Natural killer cell treated with Interleukin-12 subunit alpha and Interleukin-12 subunit beta and Interleukin-15 and Interleukin-18, amount 100 ng/mL, for 72 hours (primary cell): ENCODE measurements at places on chromosomes 5 and 9. TPM values are rescaled to one million over a fixed set of nuclear protein-coding genes. Genes with fewer than 3 reads are reported as not detected.

The SLCO6A1 gene
- total RNA-seq: not detected

DNA sequence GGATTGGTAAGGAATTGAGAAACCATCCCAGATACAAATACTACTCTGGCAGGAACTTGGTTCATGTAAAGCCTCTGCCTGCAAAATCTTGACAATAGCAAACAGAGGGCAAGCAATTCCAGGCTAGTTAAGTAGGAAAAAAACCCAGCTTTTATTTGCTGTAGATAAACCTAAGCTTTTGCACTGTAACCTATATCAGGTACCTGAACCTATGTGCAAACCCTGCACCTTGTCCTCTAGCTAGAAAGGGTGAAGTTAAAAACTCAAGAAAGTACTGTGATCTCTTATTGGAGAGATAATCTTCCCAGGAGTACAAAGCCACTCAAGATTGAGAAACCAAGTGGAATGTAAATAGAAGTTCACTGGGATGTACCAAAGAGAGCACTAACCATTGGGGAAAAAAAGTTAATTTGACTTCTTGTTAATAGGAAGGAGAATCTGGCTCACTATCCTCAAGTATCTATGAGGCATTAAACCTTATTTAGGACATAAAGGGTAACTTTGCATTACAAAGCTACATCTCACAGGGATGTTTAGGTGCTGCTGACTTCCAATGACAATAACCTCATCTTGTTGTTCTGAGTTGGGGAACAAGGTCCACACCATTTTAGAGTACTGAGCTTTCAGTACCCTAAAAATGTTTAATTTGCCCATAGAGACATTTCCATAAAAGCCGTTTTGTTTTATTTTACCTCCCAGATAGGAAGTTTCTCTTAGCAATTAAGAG is 73.8 kb upstream of the PCA3 start:
- H3K27me3 ChIP-seq: peaks cover 24% of the 10 kb centered on the region
- H3K4me3 ChIP-seq: no peak overlapping the region
- H3K36me3 ChIP-seq: no peaks in the 10 kb centered on the region
- H3K4me1 ChIP-seq: peaks cover 24% of the 10 kb centered on the region

DNA sequence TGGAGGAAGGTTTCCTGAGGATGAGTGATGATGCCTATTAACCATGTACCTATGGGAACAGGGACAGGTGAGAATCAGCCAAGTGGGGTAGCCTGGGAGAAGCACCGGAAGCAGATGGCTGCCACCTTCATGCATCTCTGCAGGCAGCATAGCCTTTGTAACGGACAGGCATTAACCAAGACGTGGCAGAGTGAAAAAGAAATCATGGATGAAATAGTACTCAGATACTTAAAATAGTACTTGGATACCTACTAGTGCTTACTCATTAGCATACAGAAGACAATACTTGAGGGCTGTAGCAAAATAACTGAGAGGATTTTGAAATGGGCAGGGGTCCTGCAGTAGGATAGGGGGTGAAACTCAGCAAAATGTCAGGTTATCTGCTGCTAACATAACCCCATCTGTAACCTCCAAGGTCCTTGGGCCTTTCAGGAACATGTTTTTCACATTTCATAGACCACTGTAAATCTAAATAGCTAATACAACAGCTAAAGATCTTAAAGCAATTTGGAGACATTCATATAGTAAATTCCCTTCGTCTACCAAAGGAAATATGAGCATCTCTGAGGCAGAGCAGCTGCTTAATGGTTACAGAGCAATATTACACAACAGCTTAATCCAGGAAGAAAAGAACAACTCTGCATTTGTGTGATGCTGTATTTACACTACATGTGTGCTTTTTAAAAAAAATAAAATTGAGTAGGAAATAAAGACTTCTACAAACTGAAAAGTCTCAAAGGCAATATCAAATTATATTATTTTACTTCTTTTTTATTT is 154.3 kb downstream of the NFIB start:
- no peak for DNase-seq
- H3K4me3 ChIP-seq: no peak overlapping the region
- H3K27me3 ChIP-seq: no peaks in the 10 kb centered on the region
- no peak overlapping the region for H3K27ac ChIP-seq
- H3K36me3 ChIP-seq: no peaks in the 10 kb centered on the region

The PCDHGA8 gene
- 0.20 TPM for total RNA-seq

The GDNF gene
- total RNA-seq: not detected

DNA sequence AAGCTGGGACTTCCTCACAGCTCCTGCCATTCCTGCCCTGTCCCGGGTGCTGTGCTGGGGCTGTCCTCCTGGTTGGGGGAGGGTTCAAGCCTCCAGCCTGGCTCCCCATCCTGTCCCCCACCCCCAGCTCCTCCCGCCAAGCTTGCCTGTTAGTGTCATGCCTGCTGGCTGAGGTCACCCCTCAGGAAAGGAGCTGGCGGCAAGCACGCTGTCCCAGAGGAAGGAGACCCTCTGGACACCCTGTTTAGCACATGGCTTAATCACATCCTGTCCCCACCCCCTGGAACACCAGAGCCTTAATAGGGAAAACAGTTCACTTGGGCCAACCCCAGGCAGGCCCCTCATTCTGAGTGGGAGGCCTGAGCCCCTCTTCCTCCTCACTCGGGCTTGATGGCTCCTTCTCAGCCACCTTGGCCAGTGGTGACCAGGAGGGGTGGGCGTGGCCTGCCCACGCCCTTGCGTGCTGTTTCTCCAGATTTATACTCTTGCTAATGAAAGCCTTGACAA is 9.2 kb upstream of the PHYHD1 start:
- H3K36me3 ChIP-seq: peaks cover 9% of the 10 kb centered on the region
- H3K27me3 ChIP-seq: no peaks in the 10 kb centered on the region
- DNase-seq: no peak
- peaks cover 28% of the 10 kb centered on the region for H3K4me1 ChIP-seq
- peak overlapping the region; percentile 82 for H3K27ac ChIP-seq

GRCh38 chr5:112119969-112120368 is 299.1 kb downstream of the EPB41L4A start:
- no peak overlapping the region for H3K4me3 ChIP-seq
- H3K4me1 ChIP-seq: no peaks in the 10 kb centered on the region
- no peak overlapping the region for H3K27ac ChIP-seq
- peaks cover 72% of the 10 kb centered on the region for H3K27me3 ChIP-seq

DNA sequence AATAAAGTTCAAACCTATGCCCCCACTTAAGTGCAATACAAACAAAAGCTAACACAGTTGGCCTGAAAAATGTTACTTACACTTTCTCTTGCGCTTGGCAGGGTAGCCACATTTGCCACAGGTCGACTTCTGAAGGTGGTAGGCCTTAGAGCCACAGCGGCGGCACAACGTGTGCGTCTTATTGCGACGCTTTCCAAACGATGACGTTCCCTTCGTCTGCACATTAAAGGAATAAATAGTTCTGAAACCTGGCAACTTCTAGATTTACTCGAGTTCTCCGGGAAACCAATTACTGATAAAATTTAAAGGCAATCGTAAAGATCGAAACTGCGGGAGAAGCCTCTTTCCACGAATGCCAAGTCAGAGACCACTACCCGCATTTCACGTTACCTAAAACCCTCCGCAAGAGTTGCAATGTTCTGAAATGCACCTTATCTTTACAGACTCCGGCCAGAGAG is 602 bp downstream of the RPL37 start:
- H3K4me1 ChIP-seq: peaks cover 55% of the 10 kb centered on the region
- peak overlapping the region; percentile 100 for H3K27ac ChIP-seq
- no peaks in the 10 kb centered on the region for H3K27me3 ChIP-seq
- peak overlapping the region; percentile 99 for H3K4me3 ChIP-seq

The PCDHB4 gene
- not detected for total RNA-seq

The THOC3 gene
- 63.6 TPM for total RNA-seq

GRCh38 chr5:53712327-53712726 is 151.9 kb downstream of the NDUFS4 start:
- H3K36me3 ChIP-seq: peaks cover 22% of the 10 kb centered on the region
- no peak overlapping the region for H3K4me3 ChIP-seq
- no peaks in the 10 kb centered on the region for H3K27me3 ChIP-seq
- no peak for DNase-seq
- no peaks in the 10 kb centered on the region for H3K4me1 ChIP-seq

DNA sequence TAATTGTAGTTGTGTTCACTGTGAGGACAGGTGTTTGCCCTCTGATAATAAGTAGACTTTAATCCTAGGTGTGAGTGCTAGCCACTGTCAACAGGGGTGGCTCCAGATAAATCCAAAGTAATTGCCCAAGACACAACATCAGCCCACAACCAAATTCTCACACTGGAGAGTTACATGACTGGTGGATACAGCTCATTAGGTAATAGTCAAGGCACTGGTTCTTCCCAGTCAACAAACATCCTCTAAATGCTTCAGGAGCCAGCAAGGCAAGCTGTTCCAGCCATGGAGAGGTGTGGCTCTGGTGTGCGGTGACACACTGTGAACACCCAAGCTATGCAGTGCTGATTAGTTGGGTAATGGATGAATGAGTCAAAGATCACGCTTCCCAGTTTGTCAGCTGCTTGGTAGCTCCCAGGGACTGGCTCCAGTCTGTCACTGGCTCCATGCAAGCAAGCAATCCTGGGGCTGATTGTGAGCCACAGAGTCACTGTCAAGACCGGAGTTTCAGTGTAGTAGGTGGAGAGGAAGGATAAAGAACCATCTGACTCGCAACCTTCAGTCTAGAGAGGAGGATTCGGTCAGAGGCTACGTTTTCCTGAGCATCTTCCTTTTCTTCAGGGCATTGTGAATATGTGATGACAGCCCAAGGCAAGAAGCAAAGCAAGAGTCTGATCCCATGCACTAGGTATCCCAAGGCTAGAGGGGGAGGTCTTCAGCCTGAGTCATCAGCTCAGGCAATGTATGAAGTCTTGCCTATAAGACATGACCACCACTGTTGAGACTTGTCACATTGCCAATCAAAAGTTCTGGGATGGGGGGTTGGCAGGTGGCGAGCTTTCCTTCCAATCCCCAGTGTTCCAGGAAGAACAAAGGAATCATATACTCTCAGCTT is 63.1 kb downstream of the UGCG start:
- H3K4me3 ChIP-seq: no peak overlapping the region
- H3K36me3 ChIP-seq: no peaks in the 10 kb centered on the region
- no peak overlapping the region for H3K27ac ChIP-seq
- peaks cover 25% of the 10 kb centered on the region for H3K27me3 ChIP-seq
- DNase-seq: no peak
- H3K4me1 ChIP-seq: peaks cover 9% of the 10 kb centered on the region

DNA sequence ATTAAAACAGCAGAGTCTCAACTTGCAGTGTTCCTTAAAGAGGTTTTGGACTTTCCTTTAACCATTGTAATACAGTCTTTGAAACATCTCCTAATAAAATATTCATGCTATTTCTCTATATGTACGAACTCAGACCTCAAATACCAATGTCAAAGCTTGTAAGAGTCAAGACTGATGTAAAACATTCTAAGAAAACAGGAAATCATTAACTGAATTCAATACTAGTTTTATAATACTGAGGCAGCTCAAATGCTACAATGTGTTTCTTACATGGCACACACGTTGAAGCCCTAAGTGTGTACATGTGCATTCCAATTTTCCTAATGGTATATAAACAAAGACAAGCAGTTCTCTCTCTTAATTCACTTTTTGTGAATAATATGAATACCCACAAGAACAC is 11.6 kb downstream of the PSIP1 start:
- peaks cover 7% of the 10 kb centered on the region for H3K36me3 ChIP-seq
- no peak overlapping the region for H3K4me3 ChIP-seq
- peaks cover 15% of the 10 kb centered on the region for H3K4me1 ChIP-seq
- no peak for DNase-seq
- H3K27me3 ChIP-seq: no peaks in the 10 kb centered on the region

DNA sequence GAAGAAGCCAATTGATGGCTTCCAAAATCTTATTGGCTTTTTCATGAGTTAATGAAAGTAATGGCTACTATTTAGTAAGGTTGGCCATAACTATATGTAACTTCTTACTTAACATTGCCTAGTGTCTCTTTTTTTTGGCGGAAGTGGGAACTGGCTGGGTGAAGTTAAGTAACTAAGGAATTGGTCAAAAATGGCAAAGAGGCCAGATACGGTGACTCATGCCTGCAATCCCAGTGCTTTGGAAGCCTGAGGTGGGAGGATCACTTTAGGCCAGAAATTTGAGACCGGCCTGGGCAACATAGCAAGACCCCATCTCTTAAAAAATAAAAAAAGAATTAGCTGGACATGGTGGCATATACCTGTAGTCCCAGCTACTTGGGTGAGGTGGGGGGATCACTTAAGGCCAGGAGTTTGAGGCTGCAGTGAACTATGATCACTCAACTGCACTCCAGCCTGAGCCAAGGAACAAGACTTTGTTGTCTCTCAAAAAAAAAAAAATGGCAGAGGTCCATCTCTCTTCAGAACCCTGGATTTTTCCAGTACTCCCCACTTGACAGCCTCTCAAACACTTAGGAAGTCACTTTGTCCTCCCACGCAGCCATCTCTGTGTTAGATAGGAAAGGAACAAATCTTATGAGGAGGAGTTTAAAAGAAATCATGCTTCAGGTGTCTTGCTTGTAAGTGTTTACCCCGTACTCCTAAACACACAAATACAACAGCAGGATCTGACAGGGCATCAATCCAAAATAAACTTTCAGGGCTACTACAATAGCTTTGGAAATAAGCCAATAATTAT is 75.7 kb downstream of the TEK start:
- H3K36me3 ChIP-seq: no peaks in the 10 kb centered on the region
- H3K27ac ChIP-seq: no peak overlapping the region
- no peaks in the 10 kb centered on the region for H3K27me3 ChIP-seq
- no peaks in the 10 kb centered on the region for H3K4me1 ChIP-seq
- DNase-seq: no peak

GRCh38 chr9:35112257-35113020 is 3.2 kb downstream of the ATOSB start:
- no peak for DNase-seq
- H3K36me3 ChIP-seq: no peaks in the 10 kb centered on the region
- no peaks in the 10 kb centered on the region for H3K27me3 ChIP-seq

The CCL27 gene
- total RNA-seq: not detected

- H3K4me1 ChIP-seq: no peaks in the 10 kb centered on the region
- no peak overlapping the region for H3K4me3 ChIP-seq
- no peak overlapping the region for H3K27ac ChIP-seq
Measured at GRCh38 chr9:89808076-89808755, 203.4 kb downstream of the GADD45G start.

DNA sequence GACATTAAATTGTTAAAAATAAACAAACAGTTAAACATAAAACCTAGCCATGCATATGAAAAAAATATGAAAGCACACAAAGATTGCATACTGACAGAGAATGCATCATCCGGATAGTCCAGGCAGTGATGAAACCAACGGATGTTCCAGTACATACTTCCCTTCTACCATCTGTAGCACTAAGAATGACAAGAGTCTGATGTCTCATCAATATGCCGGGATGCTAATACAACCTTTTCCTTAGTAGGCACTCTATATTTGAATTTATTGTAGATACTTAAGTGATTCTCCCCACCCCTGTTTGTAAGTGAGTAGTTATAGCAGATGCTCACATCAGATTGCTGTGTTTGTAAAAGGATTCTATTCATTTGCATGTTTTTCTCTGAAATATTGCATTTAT is 571.2 kb upstream of the WWC1 start:
- H3K27ac ChIP-seq: no peak overlapping the region
- no peak for DNase-seq
- no peaks in the 10 kb centered on the region for H3K36me3 ChIP-seq
- peaks cover 8% of the 10 kb centered on the region for H3K27me3 ChIP-seq
